ENCODE measurements at places on chromosomes 13 and 19.

GRCh38 chr13:48004201-48004600, 3.1 kb upstream of the SUCLA2 start:
- DNase-seq, result no peak

DNA sequence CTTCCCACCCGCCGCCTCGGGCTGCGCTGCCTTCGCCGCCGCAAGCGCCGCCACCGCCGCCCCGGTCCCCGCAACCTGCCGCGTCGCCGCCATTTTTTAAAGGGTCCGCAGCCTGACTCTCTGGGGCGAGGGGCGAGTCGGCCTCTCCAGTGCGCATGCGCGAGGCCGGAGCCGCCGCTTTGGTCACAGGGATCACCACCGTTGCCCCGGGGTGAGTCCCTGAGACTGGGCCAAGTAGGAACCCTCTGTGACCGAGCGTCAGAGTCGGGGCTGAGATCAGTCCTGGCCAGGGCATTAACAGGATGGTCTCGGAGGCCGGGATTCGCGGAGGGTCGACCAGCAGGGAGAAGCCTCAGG, 42.6 kb downstream of the ZNF146 start:
- no peak for DNase-seq

- no peak for DNase-seq
These were observed 8.2 kb downstream of the CAPN12 start for GRCh38 chr19:38736036-38736412.

- no peak for DNase-seq
These were observed 3.1 kb upstream of the SLC5A5 start for GRCh38 chr19:17868669-17869068.

- DNase-seq, result no peak
These were observed 2.6 kb downstream of the NEK3 start for GRCh38 chr13:52156724-52157261.

- no peak for DNase-seq
These were observed 13.3 kb downstream of the PLIN4 start for GRCh38 chr19:4504891-4505569.

GRCh38 chr13:77800219-77800618, 102.7 kb downstream of the SLAIN1 start:
- DNase-seq, result no peak

GRCh38 chr13:41145136-41145908, 12.7 kb upstream of the KBTBD6 start:
- DNase-seq, result no peak

- no peak for DNase-seq
These were observed 90.5 kb upstream of the AKAP11 start for GRCh38 chr13:42181381-42181953.

- DNase-seq, result no peak
These were observed 17.7 kb downstream of the TMEM272 start for GRCh38 chr13:51827254-51827653.

DNA sequence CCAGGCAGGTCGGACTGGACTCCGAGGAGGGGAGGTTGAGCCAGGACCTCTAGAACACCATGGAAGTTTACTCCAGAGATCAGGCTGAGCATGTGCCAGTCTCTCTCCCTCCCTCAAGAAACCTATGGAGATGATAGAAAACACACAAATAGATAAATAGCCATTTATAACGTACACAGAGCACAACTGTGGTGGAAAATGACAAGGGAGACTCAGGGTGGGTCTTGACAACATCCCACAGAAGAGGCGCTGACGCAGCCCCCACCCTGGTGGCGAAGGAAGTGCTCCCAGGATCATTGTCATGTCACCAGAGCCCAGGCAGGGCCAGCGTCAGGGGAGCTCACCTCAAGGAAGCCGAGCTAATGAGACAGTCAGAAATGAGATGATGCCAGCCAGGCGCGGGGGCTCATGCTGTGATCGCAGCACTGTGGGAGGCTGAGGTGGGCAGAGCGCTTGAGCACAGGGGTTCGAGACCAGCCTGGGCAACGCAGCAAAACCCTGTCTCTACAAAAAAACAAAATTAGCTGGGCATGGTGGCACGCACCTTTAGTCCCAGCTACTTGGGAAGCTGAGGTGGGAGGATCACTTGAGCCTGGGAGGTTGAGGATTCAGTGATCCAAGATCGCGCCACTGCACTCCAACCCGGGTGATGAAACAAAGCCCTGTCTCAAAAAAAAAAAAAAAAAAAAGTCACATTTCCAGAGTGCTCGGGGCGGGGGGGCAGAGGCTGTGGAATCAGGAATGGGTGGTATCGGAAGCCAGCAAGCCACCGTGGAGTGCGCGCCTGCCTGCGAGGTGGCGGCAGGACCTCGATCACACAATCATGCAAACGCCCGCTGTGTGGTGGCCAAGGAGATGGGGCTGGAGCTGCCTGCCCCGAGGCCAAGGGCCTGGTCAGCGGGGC, 178.4 kb downstream of the KDM4B start:
- DNase-seq, result no peak

GRCh38 chr19:8608941-8609278, 1.6 kb downstream of the ADAMTS10 start:
- no peak for DNase-seq

DNA sequence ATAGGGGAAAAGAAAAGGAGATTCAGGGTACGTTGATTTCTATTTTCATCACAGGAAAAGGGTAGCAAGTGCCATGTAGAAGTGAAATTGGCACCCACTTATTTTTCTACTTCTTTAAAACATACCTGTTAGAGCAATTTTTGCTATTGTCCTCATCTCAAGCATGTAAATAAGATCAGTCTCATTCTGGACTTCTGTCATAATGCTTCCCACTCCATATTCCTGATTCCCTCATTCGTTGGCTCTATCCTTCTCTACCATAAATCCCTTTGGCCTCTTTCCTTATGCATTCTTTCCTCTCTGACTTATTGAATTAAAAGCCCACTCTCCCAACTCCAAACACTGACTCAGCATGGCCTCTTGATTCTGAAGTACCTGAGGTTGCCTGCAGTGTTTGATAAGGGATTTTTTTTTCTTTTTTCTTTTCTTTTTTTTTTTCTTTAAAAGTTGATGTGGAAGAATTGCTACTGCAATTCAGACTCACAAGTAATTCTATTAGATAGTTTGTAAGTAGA, 465.7 kb downstream of the SLITRK6 start:
- DNase-seq, result no peak

GRCh38 chr13:20518660-20519100, 7.0 kb downstream of the CRYL1 start:
- no peak for DNase-seq

- no peak for DNase-seq
These were observed 44.0 kb downstream of the ZNF823 start for GRCh38 chr19:11694533-11695439.

DNA sequence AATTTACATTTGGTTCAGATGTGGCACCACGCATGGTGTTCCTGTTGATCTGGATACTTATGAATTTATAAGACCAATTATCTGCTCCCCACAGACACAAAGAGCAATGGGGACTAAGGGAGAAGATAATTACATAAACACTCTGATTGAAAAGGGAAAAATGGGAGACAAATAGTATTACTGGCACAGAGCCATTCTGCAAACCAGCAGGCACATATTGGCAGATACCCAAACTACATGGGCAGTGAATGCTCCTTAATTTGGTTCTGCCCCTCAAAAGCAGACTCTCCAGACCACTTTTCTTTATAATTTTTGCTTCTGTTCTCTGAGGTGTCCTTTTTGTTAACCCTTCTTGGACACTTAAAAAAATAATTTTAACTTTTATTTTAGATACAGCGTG, 1674.2 kb downstream of the PCDH9 start:
- DNase-seq, result no peak

DNA sequence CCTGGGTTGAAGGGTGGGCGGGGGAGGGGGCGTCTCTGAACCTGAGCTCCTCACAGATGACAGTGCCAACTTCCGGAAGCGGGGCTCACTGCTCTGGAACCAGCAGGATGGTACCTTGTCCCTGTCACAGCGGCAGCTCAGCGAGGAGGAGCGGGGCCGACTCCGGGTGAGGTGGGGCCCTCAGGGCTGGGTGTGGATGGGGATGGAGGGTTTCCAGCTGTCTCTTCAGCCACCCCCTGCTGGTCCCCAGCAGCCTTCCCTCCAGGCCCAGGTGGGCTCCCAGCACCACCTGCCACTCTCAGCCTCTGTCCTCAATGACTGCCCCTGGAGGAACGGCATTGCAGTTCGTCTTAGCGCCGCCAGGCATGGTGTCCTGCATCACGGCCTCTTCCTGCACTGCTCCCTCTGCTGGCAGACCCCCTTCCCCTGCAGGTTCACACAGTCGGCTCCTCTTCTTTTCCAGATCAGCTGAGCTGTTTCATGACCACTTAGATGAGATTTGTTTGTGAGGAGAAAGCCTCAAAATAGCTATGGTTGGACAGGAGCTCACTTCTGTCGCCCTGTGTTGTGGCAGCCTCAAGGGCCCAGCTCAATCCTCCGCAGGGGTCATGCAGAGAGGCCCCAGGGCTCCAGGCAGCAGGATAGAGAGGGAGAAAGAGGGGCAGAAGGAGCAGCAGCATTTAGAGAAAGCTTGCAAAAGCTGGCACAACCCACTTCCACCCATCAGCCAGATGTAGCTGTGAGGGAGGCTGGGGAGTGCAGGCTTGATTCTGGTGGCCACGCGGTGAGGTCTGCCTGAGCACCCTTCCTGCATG, 2.5 kb upstream of the GARIN5A start:
- no peak for DNase-seq

DNA sequence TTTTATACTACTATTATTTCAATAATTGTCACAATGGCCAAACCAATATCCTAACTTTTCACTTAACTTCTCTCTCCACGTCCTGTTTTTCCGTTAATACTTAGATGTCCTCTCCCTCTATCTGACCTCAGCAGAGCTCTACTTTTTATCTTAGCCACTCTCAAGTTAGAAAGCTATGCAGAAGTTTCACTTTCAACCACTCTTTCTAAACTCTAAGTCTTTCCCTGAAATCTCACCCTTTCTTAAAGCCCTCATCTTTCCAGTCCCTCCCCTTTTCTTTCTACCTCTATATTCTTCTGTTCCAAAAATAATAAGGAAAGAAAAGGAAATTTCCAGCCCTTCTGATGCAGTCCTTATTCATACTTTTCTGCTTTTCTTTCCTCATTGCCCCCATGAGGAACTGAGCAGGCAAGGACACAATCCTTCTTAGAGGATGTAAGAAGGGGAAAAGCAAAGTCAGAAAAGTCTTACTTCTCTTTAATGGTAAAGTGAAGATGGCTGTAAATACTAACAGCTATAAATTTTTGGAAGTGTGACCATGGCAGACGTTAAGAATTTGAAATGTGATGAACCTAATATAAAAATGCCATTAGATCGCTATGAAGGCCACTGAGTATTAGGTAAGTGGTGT, 23.0 kb downstream of the FAM216B start:
- DNase-seq, result no peak

DNA sequence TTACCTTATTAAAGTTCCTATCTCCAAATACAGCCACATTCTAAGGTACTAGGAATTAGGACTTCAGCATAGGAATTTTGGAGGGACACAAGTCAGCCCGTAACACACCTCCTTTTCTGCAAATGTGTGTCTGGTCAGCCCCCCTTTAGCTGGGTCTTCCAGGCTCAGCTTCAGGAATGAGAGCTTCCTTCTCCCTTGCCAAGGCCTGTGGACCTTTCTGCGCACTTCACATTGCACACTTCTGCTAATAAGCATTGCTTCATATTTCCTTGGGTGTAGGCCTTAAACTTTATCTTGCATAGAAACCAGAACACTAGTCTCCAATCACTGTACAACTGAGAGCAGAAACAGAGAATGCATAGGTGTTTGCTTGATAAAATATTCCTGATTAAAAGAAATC, 4.5 kb upstream of the STK24 start:
- no peak for DNase-seq

- no peak for DNase-seq
These were observed 1.7 kb downstream of the CTXN1 start for GRCh38 chr19:7924241-7924640.

DNA sequence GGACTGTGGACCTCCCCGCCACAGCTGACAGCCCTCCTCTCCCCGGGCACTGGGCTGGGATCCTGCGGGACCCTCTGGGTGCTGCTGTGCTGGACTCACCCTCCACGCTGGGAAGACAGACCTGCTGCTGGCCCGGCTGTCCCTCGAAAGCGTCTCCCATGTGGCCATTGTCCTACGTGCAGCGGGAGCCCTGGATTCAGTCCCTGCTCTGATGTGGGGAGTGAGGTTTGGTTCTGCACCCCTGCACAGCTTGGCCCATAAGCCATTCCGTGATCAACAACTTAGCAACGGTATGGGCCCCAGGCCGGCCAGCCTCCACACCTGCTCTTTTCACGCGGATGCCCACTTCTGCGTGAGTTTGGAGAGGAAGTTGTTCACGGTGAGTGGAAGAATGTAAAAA, 195.2 kb downstream of the TEX29 start:
- DNase-seq, result no peak

- DNase-seq, result peak; percentile 68
These were observed 74.7 kb downstream of the GADD45B start for GRCh38 chr19:2550431-2551171.

DNA sequence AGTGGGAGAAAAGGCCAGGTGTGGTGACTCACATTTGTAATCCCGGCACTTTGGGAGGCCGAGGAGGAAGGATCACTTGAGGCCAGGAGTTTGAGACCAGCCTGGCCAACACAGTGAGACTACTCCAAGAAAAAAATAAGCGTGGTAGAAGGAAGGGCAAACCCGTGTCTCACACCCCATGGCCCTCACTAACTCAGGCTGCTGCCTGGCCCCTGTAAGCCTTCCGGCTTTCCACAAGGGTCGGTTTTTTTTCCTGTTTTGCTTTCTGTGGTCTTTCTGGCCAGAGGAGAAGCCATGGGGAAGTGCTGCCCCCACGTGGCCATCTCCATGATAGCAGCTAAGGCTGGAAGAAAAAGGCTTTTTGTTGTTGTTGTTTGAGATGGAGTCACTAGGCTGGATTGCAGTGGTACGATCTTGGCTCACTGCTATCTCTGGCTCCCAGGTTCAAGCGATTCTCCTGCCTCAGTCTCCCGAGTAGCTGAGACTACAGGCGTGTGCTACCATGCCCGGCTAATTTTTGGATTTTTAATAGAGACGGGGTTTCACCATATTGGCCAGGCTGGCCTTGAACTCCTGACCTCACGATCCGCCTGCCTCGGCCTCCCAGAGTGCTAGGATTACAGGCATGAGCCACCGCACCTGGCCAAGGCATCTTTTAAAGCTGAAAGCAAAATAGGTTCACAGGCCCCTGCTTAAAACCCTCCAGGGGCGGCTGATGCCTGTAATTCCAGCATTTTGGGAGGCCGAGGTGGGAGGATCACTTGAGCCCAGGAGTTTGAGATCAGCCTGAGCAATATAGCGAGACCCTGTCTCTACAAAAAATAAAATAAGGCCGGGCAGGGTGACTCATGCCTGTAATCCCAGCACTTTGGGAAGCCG, 7.5 kb upstream of the ARHGEF18 start:
- peak; percentile 59 for DNase-seq

GRCh38 chr13:75647126-75647784, 11.1 kb downstream of the LMO7 start:
- DNase-seq, result no peak

DNA sequence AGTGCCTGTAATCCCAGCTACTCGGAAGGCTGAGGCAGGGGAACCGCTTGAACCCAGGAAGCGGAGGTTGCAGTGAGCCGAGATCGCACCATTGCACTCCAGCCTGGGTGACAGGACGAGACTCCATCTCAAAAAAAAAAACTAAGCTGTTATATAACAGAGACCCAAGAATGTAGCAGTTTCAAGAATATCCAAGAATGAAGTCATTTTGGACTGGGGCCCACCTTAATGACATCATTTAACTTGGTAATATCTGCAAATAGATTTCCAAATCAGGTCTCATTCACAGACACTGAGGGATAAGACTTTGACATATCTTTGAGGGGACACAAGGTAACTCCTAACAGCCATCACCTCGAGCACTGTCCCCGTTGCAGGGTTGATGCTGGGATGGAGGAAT, 36.5 kb upstream of the MRI1 start:
- DNase-seq, result no peak
